A549 treated with RU486 at 1 μM for 4 hours (cell line): ENCODE measurements at places on chromosomes 2 and 18. TPM values are rescaled to one million over a fixed set of nuclear protein-coding genes. Genes with fewer than 3 reads are reported as not detected.

SLC4A5 gene
- total RNA-seq = 0.17 to 0.68 TPM (median 0.43 TPM) in 5 replicates

OSBPL6 gene
- 5.7 to 8.7 TPM (median 7.0 TPM) in 5 replicates for total RNA-seq

MAIP1 gene
- 32.3 to 42.5 TPM (median 38.0 TPM) in 5 replicates for total RNA-seq

NCKAP5 gene
- total RNA-seq = 0.90 to 2.4 TPM (median 0.96 TPM) in 5 replicates

G6PC2 gene
- not detected in 5 replicates for total RNA-seq

PDE11A gene
- 0.19 to 0.61 TPM (median 0.47 TPM) in 5 replicates for total RNA-seq

UGT1A10 gene
- total RNA-seq = 0.15 to 0.17 TPM in 2 of 5 replicates, not detected in the others

SERPINB4 gene
- total RNA-seq = 0.11 to 0.18 TPM (median 0.15 TPM) in 4 of 5 replicates, not detected in the other

CNDP1 gene
- total RNA-seq = not detected in 5 replicates

COPS7B gene
- total RNA-seq = 33.1 to 43.4 TPM (median 41.0 TPM) in 5 replicates

OTOS gene
- not detected in 5 replicates for total RNA-seq

HAAO gene
- not detected in 5 replicates for total RNA-seq

C2orf66 gene
- total RNA-seq = 0.07 to 0.19 TPM (median 0.13 TPM) in 3 of 5 replicates, not detected in the others

RNU2-63P gene
- total RNA-seq = not detected in 5 replicates

FSHR gene
- 0.07 TPM in 1 of 5 replicates, not detected in the others for total RNA-seq
